ENCODE measurements at places on chromosomes 6 and 20. TPM values are rescaled to one million over a fixed set of nuclear protein-coding genes. Genes with fewer than 3 reads are reported as not detected.

The OOEP gene
- not detected for total RNA-seq

The EIF6 gene
- total RNA-seq: 52.3 TPM

The ENPP5 gene
- 0.89 TPM for total RNA-seq

The TRIM40 gene
- not detected for total RNA-seq

DNA sequence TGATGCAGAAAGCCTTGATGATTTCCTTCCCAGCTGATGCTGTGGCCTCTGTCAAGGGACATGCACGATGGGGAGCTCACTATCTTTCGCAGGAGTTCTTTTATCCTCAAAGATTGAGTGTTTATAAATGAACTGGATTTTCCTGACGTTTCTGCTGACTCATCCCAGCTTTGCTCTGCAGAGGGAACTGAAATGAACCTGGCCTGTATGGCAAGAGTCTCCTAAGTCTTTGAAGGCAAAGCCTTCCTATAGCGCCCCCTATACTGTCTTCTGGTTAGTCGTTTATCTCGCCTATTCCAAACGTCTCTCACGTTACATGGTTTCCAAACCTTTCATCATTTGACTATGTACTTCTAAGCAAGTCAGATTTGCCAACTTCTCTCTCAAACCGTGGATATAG, 565.3 kb downstream of the KIF16B start:
- no peak overlapping the region for H3K4me3 ChIP-seq
- H3K27ac ChIP-seq: no peak overlapping the region
- DNase-seq: no peak
- no peaks in the 10 kb centered on the region for H3K36me3 ChIP-seq
- no peaks in the 10 kb centered on the region for H3K27me3 ChIP-seq
- no peaks in the 10 kb centered on the region for H3K4me1 ChIP-seq

GRCh38 chr6:38504996-38505395, 134.7 kb downstream of the BTBD9 start:
- no peak overlapping the region for H3K4me3 ChIP-seq
- DNase-seq: no peak
- no peaks in the 10 kb centered on the region for H3K4me1 ChIP-seq

DNA sequence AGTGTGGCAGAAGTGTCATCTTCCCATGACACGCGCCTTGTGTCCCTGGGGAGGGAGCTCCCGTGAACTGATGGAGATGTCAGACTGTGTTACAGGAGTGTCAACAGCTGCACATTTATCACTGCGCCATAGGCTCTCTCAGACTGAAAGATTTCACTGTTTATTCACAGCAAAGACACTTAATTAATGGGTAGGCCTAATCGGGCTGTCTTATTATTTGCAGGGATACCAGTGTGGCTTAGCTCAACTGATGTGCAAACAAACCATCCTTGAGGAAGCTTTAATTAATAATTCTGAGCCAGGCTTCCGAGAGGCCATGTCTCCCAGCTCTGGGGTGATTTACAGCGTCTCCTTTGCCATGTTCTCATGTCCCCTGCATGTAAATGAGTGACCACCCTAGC, 771.0 kb downstream of the QKI start:
- H3K4me3 ChIP-seq: no peak overlapping the region
- no peak for DNase-seq
- no peaks in the 10 kb centered on the region for H3K36me3 ChIP-seq
- no peaks in the 10 kb centered on the region for H3K4me1 ChIP-seq
- H3K27ac ChIP-seq: no peak overlapping the region
- H3K27me3 ChIP-seq: no peaks in the 10 kb centered on the region

DNA sequence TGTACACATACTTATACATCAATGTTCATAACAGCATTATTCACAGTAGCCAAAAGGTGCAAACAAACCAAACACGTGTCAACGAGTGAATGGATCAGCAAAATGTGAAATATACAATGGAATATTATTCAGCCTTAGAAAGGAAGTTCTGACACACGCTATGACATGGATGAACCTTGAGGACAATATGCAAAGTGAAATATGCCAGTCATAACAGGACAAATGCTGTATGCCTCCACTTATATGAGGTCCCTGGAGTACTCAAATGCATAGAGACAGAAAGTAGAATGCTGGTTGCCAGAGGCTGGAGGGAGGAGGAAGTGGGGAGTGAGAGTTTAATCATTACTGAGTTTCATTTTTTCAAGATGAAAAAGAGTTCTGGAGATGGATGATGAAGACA, 37.8 kb upstream of the IGF2R start:
- no peak for DNase-seq
- H3K27me3 ChIP-seq: no peaks in the 10 kb centered on the region
- H3K27ac ChIP-seq: no peak overlapping the region
- no peaks in the 10 kb centered on the region for H3K36me3 ChIP-seq
- no peak overlapping the region for H3K4me3 ChIP-seq

DNA sequence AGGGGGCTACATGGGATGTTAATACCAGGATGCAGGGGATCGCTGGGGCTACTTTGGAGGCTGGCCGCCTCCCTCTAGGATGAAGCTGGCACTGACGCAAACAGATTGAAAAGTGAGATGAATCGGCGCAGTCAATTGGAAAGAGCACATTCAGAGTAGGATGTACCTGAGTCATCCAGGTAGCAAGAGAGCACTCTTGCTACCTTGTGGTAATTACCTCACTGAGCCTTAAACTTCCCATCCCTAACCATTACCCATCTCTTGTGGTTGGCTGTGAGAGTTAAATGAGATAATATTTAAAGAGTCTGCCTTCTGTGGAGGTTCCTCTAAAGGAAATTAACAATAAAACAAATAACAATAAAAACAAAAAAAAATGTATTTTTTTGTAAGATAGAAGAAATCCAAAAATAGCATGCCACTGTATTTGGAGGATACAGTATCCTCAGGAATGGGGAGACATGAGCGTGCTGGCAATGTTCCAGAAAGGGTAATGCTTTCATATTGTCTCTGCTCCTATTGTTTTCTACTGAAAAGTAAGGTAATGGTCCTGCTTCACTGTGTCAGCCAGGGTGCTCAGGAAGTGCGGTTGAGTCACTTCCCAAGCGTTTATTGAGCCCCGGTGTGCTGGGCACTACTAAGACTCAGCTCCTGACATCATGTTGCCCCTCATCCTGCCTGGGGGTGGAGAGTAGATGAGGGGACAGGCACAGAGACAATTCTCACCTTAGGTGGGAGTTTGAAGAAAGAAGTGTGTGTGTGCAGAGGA, 301.1 kb downstream of the EYA4 start:
- no peak overlapping the region for H3K27ac ChIP-seq
- no peak for DNase-seq
- no peaks in the 10 kb centered on the region for H3K27me3 ChIP-seq
- H3K4me1 ChIP-seq: no peaks in the 10 kb centered on the region

DNA sequence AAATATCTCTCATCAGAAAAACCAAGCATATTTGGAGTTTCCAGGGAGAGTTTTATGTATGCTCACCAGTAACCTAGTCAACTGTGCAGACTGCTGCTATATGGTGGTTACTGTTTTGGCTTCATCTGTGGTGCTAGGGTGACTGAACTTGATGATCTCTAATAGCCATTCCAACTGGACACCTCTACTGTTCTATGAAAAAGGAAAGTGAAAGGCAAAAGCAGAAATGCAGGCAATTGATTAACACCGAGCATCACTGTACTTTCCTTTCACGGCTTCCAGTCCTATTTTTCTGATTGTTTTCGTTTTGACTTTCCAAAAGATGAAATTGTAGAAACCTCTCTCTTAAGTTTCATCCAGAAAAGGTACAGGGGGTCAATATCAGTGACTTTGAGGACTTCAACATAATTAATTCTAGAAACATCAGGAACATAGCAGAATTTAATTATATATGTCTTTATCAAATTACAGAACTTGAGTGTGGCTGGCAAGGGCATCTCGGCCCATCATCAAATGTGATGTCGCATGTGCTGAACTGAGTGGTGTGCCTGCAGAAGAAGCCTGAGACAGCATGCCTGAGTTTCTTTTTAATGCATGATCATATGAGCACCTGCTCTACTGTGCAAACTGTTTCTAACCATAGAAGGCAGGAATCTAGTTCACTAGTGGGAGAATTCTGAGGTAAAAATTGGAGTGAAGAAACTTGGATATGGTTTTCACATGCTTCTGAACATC, 464.3 kb upstream of the FLRT3 start:
- H3K27ac ChIP-seq: no peak overlapping the region
- no peak for DNase-seq
- no peaks in the 10 kb centered on the region for H3K4me1 ChIP-seq

DNA sequence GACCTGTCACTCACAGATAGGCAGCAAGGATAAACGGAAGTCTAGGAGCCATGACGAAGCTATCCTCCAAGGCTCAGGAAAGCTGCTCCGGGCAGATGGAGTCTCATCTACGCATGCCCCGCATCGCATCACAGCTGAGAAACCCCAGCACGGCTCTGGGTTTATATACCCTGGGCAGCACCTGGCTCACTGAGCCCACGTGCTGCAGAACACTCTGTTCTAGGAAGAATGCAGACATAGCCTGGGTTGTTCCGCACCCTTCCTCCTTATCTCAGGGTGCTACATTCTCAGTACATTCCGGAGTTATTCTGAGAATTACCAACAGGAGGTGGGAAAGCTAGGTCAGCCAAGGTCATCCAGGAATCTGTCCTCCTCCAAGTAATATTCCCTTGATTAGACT, 260.4 kb downstream of the CBLN4 start:
- no peaks in the 10 kb centered on the region for H3K4me1 ChIP-seq
- H3K4me3 ChIP-seq: no peak overlapping the region
- no peaks in the 10 kb centered on the region for H3K27me3 ChIP-seq
- no peak for DNase-seq

- no peak overlapping the region for H3K27ac ChIP-seq
- no peak overlapping the region for H3K4me3 ChIP-seq
- no peaks in the 10 kb centered on the region for H3K36me3 ChIP-seq
- peaks cover 8% of the 10 kb centered on the region for H3K27me3 ChIP-seq
Observed at GRCh38 chr20:46268131-46268614, 40.1 kb downstream of the CDH22 start.

DNA sequence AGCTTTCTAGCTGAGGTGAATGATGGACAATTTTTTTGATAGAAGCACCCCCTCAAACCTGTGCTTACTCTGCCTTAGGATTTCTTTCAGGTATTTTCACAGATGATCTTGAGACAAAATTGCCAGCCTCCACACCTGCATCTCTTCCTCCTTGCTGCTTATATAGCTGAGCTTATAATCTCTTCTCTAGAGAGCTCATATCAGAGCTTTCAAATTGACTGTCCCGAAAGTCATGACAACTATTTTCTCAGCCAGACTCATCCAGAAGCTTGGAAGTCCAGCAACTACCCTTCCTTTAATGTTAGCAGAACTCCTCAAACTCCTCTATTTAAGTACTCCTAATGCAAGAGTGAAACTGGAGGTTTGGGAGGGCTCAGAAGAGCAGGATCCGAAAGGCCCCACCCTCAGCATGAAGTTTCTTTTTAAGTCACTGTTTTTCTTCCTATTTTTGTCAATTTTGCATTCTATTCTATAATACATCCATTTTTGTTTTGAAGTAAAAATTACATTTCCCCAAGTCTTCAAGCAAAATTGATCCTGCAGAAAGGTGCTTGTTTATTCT, 12.7 kb downstream of the CGA start:
- no peaks in the 10 kb centered on the region for H3K36me3 ChIP-seq
- DNase-seq: no peak
- H3K27me3 ChIP-seq: peaks cover 6% of the 10 kb centered on the region
- H3K4me1 ChIP-seq: no peaks in the 10 kb centered on the region
- no peak overlapping the region for H3K27ac ChIP-seq
- H3K4me3 ChIP-seq: no peak overlapping the region

DNA sequence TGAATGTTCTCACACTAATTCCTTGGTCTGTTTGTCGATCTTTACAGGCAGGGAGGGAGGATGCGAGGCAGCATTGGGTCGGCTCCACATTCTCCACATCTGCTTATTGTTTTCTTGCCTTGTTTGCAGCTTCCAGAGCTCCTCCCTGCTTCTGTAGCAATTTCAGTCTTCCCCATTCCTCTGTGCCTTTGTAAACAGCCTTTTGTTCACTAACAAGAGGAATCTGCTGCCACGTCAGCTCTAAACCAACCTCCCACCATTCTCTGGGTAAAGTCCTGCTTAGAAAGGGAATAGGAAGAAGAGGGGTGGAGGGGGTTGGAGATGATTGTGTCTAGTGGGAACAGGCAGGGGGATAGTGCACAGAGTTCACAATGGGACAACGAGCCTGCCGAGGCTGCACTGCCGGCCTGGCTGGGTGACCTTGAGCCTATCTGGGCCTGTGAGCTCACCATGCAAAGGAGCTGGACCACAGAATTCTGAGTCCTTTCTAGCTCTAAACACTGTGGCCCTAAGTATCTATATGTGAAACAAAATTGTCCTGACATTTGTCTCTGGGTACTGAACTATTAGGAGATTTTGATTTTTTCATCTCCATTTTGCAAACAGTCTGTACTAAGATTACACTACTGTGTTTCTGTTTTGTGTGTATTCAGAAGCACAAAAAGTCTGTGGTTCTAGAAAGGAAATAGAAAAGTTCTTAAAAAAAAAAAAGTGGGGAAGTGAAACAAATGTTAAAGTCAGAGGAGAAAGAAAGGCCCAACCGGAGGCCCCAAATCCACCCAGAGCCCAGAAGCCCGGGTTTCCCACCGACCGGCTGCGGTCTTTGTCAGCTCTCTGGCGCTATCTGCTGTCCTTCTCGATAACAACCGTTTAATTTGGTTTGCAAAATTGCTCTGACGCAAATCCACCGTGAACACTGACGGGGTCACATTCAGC, 1.4 kb upstream of the PRND start:
- H3K36me3 ChIP-seq: no peaks in the 10 kb centered on the region
- peaks cover 10% of the 10 kb centered on the region for H3K4me1 ChIP-seq
- peak; percentile 76 for DNase-seq
- H3K4me3 ChIP-seq: no peak overlapping the region
- no peaks in the 10 kb centered on the region for H3K27me3 ChIP-seq
- H3K27ac ChIP-seq: no peak overlapping the region

- no peak overlapping the region for H3K27ac ChIP-seq
- no peaks in the 10 kb centered on the region for H3K4me1 ChIP-seq
- DNase-seq: no peak
- no peak overlapping the region for H3K4me3 ChIP-seq
Observed at GRCh38 chr6:3286641-3287171, 28.0 kb downstream of the PSMG4 start.

GRCh38 chr20:58868795-58869194, 16.3 kb downstream of the GNAS start:
- no peak overlapping the region for H3K27ac ChIP-seq
- H3K4me3 ChIP-seq: no peak overlapping the region
- no peak for DNase-seq
- H3K36me3 ChIP-seq: no peaks in the 10 kb centered on the region
- no peaks in the 10 kb centered on the region for H3K27me3 ChIP-seq

- no peak for DNase-seq
- no peak overlapping the region for H3K27ac ChIP-seq
- H3K4me1 ChIP-seq: peaks cover 3% of the 10 kb centered on the region
- H3K27me3 ChIP-seq: no peaks in the 10 kb centered on the region
- no peak overlapping the region for H3K4me3 ChIP-seq
- H3K36me3 ChIP-seq: no peaks in the 10 kb centered on the region
Observed at GRCh38 chr6:44896701-44897100, 431.4 kb upstream of the RUNX2 start.

DNA sequence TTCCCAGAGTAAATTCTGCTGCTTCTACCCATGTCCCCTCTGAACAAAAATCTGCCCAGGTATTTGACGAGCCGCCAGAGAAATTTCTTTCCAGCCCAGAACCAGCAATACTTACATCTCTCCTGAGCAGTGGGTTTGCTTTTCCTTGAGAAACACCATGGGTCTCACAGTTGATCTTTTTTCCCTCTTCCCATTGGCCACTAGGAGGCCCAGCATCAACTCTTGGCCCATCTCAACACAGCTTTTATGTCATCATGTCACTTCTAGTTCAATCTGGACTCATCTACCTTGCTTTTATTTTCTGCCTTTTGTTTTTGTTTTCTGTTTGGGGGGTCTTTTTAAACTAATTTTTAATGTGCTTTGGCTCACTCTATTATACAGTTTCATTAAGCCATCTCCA, 18.8 kb downstream of the MAFB start:
- H3K27me3 ChIP-seq: no peaks in the 10 kb centered on the region
- H3K4me3 ChIP-seq: no peak overlapping the region
- no peaks in the 10 kb centered on the region for H3K4me1 ChIP-seq
- DNase-seq: no peak
- H3K27ac ChIP-seq: no peak overlapping the region
- H3K36me3 ChIP-seq: no peaks in the 10 kb centered on the region
